CMK (cell line): ENCODE measurements at places on chromosomes 7 and 10.

DNA sequence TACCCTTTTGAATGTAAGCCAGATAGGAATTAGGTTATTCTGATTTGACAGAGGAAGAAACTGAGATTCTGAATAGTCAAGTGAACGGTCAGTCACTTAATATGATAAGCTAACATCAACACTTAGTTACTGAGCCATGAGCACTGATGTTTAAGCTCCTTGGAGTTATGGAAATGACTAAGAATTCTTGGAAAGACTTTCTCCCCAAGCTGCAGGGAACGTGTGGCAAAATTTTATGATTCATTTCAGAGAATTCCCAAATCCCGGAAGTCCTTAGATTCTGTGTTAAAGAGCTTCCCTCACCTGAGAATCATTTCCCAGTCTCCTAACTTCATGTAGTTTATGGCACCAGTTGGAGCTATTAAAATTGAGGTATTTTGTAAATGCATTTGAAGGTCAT is 330.9 kb downstream of the XPNPEP1 start:
- no peak for DNase-seq

DNA sequence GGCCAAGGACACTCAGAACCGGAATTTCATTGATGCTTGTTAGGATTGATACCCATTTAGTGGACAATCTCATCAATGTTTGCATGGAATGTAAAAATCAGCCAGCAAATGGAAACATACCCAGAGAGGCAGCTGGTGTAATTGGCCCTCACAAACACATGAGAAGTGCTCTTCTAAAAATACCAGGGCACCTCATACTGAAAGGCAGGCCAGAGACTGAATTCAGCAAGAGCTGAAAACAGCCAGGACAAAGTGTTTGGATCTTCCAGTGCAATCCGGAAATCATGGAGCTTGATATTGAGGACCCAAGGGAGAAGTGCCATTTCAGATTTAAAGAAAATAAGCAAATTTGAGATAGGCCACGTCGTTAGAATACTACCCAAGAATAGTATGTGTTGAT is 498.6 kb downstream of the GALNT17 start:
- DNase-seq, result no peak

DNA sequence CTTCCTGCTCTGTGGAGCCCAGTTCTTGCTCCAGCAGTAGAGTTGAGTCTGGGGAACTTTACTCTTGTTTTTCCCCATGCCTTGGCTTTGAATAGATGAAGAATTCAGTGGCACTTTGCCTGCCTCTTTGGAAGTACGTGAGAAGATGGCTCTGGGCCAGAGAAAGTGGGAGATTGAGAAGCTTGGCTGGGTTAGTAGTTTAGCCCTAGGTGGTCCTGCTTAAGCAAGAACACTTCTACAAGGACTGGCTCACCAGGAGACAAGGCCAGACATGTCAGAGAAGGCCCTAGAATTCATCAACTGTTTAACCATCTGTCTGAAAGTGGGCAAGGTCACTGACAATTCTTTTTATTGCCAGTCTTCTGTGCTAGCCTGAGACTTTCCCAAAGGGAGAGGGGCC is 410.3 kb downstream of the TYW1 start:
- DNase-seq, result no peak

DNA sequence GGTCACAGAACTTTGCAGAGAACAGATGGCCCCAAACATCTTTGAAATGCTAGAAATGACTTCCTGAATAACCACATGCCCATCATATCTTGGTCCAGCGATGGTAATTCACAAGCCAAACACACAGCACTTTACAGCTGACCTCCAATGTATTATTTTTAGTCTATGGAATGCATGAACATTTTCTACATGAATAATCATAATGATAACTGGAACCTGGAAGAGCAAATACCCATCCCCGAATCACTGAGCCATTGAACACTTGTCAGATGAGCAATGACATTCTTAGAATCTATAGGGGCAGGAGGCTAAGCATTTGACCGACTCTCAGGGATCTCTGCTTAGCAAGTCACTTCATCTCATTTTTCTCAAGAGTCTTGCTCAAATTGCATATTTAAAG is 167.3 kb downstream of the CREB5 start:
- DNase-seq, result no peak

DNA sequence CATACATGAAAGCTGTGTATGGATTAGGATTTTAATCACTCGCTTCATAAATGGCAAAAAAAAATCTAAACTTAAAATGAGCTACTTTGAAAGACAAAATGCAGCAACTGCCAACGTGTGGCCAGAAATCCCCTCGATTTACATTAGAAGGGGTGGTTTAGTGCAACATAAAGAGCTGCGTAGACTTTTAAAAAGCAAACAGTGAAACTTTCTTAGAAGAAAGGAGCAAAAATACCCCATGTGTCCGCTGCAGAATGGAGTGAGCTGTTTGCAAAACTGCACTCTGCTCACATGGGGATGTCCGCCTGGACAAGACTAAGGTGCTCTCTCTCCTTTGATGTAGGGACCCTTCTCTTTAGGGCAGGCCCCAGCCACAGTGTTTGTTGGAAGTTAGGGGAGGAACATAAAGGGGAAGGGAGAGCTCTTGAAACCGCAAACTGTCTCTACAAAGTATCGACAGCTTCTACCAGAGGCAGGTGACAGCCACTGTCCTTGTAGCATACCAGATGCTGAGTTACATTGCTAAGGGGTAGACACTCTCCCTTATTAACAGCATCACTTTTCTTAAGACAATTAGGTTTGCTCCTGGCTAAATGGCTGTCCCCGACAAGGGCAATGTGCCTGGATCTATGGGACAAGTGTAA is 528.1 kb downstream of the KCNMA1 start:
- no peak for DNase-seq

DNA sequence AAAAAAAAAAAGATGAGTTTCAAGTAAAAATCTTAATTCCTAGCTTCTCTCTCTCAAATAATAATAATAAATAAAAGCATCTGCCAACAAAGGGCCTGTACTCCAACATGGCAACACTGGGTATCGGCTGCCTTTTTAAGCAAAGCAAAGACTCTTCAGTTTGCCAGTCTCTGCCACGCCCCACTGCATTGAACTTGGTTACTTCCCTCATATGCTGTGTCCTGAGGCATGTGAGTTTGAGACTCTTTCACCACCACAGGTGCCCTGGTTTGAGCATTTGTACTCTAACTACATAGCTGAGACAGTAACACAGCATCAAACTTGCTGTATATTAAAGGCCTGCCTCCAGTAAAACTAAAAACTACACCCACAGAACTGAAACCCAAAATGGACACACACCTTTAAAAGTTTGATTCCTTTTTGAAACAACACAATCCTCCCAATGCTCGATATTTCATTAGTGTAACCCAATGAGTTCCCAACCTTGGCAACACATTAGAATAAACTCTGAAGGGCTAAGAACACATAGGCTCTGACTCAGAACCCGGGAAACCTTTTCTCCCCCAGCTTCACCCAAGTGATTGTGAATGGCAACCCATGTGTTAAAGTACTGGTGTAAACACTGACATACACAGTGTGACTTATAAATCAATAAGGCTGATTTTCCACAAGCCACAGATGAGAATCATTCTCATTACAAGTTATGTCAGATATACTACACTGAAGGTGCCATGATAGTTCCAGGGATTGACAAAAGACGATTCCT is 12.0 kb downstream of the JAZF1 start:
- no peak for DNase-seq

DNA sequence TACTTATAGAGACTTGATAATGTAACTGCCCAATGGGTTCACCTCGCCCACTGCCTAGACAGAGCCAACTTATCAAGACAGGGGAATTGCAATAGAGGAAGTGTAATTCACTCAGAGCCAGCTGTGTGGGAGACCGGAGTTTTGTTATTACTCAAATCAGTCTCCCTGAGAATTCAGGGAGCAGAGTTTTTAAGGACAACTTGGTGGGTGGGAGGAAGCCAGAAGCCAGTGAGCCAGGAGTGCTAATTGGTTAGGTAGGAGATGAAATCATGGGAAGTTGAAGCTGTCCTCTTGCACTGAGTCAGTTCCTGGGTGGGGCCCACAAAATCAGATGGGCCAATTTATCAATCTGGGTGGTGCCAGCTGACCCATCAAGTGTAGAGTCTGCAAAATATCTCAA is 20.1 kb upstream of the C7orf33 start:
- DNase-seq, result no peak

DNA sequence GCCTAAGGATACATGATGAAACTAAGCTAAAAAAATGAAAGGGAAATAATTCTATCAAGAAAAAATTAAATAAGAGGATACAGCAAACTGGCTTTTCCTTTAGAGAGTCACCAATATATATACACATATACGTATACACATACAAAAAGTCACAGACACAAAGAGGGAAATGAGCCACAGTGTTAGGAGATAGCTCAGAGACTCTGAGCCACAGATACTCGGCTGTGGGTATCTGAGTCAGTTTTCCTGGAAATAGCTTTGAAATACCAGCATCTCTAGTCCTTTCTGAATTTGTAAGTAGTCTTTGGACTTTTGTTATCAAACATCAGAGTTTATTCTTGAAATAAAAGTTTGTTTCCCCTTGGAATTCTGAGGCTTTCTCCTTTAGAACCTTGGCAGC is 111.8 kb downstream of the TBXAS1 start:
- DNase-seq, result no peak

DNA sequence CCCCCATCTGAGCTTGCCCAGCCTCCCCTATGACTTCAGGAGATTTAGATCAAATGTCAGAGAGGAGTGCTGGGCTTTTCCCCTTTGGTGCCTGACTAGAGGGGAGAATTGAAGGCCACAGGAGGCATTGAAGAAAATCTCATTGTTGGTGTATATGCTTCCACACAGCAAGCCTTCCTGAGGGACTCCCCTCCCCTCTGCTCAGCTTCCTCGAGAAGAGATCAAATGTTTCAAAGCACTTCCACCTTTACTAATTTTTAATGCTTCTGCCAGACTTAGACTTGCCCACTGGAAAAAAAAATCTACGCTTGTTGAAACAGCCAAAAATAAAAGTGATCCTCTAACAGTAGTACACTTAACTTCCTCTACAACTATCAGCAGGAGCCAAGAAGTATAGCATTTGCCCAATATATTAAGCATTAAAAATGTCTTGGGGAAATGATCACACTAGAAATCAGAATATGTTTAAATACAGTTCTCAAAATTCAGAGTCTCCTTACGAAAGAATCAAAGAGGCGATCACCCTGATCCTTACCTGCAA is 79.3 kb downstream of the FZD1 start:
- DNase-seq, result no peak

- DNase-seq, result no peak
Observed at GRCh38 chr7:107693396-107693795, 32.8 kb downstream of the SLC26A4 start.

DNA sequence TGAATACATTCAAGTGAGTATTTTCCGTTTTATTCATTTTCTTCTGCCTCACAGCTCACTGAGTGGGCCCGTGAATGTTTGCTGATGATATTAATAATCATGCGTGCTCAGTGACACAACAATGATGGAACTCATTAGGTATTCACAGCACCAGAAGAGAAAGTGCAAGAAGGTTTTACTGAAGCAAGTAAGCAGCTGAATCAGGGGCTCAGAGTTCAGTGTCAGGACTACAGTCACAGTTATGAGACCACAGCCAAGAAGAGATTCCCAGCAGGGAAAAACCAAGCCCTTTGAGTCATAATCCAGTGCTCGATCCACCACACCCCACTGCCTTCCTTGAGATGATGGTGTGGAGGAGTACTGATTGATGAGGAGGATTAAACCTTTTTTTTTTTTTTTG is 247.4 kb downstream of the KIAA1217 start:
- DNase-seq, result no peak

DNA sequence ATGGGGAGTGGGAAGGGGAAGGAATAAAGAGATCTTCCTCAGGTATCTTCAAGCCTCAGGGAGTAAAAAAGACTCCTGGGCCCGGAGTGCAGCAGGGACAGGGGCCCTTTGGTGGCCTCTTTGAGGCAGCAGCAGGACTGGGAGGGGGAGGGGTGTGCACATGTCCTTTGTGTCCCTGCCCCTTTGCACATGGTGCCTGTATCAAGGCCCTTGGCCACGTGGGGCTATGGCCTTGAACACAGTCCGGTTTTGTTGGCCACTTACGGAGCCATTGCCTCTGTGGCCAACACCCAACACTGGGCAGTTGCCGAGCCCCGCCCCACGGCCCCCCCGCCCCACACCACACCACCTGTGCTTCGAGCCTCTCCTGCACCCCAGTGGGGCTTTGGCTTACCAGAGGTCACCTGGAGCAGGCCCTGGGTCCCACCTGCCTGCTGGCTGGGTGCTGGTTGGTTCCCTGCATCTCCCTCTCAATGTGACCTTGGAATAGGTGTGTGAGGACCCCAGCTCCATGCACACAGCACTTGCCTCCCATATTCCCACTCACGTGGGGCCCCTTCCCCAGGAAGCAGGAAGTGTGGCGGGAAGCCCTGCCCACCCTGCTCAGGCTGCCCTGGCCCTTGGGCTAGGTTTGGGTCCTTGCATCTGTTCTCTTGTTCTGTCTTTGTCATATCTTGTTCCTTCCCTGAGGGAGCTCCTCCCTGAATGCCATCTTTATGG is 5.4 kb downstream of the SAP25 start:
- no peak for DNase-seq

- DNase-seq, result no peak
Observed at GRCh38 chr10:19328582-19328981, 280.0 kb downstream of the MALRD1 start.

GRCh38 chr10:89662596-89662995 is 17.6 kb upstream of the PANK1 start:
- no peak for DNase-seq

GRCh38 chr7:91126762-91127161 is 137.5 kb upstream of the FZD1 start:
- no peak for DNase-seq

DNA sequence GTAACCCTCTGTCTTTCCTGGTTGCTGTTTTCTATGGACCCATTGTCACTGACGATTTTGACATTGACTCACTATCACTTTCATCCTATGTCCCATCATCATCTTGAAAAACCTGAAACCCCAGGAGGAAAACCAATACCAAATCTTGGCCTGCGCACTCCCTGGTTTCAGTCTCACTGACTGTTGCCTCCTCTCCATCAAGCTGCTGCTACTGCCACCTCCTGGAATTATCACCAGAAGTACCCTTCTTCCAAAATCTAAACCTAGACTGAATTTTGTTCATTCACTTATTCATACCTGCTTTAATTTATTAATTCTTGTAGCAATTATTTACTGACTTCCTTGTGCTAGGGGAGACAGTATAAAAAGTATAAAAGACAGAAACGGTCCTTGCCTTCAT is 44.5 kb upstream of the ACBD5 start:
- no peak for DNase-seq

DNA sequence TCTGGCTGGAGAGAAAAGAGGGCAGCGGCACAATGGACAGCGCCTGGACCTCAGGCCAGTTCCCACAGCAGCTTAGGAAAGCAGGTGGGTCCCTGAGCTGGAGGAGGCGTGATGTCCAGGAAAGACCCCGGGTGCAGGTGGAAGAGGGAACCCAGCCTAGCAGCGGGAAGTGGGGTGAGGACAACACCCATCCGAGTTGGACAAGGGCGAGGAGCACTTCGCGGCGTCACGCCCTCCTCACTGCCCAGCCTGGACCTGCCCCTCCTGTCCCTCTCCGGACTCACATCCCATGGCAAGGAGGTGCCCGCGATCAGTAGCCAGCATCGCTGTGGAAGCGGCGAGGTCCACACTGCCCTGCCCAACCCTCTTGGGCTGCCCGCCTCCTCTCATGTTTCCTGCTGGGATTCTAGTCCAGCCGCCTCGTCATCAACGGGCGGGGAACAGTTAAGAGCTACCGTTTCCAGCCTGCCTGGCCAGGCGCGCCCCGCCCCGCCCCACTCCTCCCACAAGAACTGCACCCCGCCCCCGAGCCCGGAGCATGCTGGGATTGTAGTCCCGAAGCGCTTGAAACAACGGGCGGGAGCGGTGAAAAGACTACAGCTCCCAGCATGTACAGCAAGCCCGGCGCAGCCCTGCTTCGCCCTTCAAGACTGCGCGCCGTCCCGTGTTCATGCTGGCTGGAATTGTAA is 930.6 kb upstream of the ZNF722 start:
- DNase-seq, result no peak

- no peak for DNase-seq
Observed at GRCh38 chr7:13904689-13905088, 84.8 kb downstream of the ETV1 start.
